ENCODE measurements at places on chromosomes 1 and 21.
A peak's percentile ranks its signal among the peaks of the same experiment; 100 is the strongest.

DNA sequence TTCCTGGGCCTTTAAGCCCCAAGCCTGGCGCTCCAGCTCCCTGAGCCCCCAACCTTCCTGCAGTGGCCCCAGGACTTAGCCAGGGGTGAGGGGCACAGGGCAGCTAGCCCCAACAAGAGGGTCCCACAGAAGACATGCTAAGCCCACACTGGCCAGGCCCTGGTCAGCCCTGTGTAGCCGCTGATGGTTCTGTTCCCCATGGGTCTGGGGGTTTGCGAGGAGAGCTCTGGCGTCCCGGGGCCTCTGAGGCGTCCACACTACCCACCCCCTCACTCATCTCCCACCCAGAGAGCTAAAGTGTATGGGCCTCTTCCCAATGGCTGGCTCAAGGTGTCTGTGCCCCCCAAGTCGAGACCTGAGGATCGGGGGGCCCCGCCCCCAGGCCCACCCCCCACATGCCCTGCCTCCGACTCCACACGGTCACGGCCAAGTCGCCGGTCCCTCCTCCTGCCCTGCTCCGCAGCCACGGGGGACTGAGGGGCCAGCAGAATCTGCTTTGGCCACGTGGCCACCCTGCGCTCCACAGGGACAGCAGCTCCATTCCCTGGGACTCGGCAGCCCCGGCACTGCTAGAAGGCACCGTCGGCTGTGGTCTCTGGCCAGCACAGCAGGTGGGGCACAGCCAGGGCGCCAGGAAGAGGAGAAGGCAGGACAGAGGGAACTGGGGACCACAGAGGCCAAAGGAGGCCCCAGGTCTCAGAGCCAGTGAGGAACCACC, 7.8 kb downstream of the TNFRSF18 start:
- no peak for DNase-seq

DNA sequence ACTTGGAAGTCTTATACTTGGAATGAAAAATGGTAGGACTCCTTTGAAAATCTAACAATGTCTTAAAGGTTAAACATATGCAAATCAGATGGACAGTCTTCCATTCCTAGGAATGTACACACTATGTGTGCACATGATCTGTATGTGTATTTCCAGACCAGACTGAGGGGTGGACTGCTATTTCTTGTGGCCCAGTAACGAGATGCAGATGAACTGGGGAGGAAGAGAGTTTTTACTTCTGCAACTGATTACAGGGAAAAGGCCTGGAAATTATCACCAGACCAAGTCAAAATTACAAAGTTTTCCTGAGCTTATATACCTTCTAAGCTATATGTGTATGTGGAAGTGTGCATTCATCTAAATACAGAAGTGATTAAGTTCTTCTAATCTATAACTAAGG, 17.7 kb downstream of the NBPF3 start:
- no peak for DNase-seq

- DNase-seq = no peak
These were observed 121.4 kb upstream of the OLFM3 start for GRCh38 chr1:102118150-102118549.

DNA sequence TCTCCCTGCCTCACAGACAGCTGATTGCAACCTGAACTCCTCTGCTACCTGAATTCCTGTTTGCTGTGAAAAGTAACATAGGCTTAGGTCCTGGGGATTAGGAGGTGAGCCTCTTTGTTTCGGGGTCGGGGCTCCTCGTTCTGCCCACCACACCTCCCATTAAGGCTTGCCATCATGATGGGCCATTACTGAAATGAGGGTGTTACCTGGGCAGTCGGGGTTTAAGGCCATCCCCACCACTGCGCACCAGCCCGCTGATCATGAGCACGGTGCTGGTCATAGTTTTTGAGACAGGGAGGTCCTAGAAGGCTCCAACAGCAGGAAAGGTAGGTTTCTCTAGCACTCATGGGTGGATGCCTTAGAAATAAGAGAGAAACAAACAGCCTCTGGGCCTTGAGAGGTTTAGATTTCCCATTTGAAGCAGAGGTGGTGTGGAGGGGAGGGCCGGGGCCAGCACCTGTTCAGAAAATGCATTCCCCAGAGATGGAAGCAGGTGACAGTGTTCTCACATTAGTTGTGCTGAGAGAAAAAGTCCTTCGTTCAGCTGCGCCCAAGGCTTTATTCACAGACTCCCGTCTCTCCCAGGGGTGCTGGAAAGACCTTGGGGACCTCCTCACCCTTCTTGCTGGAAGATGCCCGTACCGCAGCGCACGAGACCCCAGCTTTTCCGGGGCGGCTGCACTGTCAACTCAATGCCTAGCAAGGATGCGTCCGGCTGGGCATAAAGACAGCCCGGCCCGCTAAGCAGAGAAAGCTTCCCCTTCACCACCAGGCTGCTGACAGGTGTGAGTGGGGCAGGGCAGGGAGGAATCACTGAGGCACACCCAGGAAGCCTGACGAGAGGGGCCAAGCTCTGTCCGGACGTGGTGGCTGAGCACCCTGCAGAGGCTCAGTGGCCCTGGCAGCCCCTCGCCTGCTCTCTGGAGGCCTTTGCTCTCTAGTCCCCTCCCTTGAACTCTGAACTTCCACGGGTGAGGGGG, 125.5 kb downstream of the PGBD5 start:
- DNase-seq = no peak

DNA sequence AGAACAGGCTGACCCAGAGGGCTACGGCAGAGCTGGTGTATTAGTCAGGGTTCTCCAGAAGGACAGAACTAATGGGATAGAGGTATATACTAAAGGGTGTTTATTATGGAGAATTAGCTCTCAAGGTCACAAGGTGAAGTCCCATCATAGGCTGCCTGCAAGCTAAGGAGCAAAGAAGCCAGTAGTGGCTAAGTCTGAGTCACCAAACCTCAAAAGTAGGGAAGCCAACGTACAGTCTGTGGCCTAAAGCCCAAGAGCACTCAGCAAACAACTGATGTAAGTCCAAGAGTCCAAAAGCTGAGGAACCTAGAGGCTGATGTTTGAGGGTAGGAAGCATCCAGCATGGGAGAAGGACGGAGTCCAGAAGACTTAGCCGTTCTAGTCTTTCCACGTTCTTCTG, 179.2 kb downstream of the BACH1 start:
- DNase-seq = no peak

- DNase-seq = no peak
These were observed 85.1 kb downstream of the CLDN17 start for GRCh38 chr21:30081506-30081905.

DNA sequence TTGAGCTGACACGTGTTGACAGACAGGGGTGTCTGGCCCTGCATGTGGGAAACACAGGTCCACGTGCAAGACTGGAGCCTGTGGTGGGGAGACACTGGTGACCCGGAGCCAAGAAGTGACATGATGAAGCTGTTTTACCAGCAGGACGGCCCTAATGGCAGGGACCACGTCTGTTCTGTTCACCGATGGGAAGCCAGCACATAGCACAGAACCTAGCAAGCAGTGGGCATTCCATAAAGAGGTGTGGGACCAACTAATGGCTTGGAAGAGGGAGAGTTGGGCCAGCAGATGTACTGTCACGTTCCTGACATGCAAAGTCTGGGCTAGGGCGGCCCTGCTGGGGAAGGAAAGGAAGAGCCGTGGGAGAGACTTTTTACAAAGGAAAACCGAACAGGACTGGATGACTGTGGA, 15.3 kb downstream of the NAV1 start:
- DNase-seq = no peak

DNA sequence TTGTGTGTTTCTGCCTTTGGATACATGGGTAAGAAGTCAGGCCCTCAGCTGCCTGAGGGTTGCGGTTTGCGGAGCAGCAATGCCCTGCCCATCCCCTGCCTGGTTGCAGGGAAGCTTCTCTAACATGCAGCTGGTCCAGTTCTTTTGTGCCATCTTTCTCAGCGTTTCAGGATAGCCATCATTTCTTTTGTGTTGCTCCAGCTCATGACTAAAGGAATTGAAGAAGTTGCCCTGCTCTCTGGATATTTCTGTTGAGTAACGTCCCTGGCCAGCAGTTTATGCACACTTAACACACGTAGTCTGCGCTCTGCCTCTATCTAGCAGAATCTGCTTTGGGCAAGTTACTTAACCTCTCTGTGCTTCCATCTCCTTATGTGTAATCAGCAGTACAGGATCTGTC, 62.1 kb downstream of the DOP1B start:
- no peak for DNase-seq

DNA sequence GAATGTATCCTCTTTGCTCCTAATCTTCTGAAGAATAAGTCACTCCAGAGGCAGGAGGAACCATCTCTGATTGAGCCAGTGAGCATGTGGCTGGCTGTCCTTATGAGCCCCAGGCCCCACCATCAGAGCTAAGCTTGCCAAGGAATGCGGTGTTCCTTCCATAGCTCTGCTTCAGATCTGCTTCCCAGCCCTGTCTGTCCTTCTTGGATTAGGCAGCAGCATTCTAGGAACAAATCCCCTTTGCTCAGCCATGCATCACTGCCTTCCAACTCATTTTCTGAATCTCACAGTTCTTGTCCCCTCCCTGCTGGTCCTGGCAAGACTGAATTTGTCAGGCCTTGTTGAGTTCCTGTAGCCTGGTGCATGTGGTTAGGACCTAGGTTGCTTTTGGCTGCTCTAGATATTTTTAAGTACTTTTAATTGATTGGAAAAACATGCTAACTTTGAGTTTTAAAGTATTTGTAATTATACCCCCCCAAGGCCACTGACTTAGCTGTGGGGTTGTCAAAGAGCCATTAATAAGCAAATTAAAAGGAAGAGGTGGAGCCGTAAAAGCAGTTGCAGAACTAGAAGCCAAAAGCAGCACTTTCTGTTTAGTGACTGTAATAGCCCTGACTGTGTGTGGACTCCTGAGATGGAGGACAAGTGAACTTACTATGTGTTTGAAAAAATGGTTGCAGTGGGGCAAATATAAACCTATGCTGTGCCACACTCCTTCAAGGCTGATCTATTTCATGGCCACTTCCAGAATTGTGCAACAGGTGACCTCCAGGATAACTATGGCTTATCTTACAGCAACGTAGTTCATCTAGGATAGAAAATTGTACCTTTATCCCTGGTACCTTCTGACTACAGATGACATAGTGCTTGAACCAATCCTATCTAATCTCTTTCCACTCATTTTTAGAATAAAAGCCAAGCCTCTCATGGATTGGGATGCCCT, 61.3 kb upstream of the BACH1 start:
- DNase-seq = no peak

DNA sequence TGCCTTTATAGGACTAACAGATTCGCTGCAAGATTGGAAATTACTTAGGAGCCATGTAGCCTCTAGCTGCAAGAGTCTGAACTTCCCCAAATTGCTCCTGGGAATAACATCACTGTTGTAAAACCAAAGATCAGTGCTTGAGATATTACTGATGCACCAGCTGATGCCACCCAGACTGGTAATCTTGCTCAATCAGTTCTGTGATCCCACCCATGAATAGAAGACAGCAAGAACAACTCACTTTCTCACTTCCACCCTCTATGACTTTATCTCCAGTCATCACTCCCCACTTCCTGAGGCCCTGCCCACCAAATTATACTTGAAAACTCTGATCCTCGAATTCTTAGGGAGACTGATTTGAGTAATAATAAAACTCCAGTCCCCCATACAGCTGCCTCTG, 1011.1 kb downstream of the PLA2G4A start:
- DNase-seq = no peak

- DNase-seq = no peak
These were observed 61.1 kb downstream of the RPAP2 start for GRCh38 chr1:92359986-92360385.

DNA sequence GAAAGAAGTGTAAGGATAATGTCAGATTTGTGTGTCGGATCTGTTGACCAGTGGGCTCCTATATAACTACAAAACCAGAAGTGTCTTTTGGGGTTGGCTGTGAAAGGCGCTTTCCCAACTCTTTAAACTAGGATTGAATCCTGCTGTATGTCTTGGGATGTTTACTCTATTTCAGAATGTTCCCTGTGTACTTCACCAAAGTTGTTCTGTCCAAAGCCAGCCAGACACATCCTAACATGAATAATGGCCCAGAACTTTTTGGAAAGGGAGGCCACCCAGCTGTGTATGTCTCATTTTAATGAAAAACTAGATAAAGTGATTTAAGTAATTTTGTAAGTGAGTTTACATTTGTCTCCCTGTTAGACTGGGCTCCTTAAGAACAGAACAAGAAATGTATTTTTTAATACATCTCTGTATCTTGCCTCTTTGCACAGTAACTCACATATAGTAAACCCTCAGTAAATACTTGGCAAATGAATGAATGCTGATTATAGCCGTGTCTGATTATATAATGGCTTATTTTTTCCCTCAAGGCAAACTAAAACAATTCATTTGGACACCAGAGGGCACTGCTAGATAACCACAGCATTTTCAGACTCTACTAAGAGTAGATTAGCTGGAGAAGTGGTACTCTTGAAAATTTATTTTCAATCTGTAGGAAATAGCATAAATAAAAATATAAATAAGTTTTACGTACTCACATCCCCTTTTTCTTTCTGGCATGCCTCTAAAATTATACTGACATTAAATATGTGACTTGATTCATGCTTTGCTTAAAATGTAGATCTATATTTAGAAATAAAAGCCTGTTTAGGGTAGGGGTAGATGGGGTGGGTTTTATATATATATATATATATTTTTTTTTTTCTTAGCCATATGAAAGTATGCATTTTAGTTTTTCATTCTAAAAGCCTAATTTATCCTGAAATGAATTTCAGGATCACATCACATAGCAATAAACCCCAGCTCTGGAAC, 23.8 kb downstream of the TSEN15 start:
- DNase-seq = peak; percentile 40

GRCh38 chr1:29648026-29648425, 411.7 kb downstream of the PTPRU start:
- DNase-seq = no peak

DNA sequence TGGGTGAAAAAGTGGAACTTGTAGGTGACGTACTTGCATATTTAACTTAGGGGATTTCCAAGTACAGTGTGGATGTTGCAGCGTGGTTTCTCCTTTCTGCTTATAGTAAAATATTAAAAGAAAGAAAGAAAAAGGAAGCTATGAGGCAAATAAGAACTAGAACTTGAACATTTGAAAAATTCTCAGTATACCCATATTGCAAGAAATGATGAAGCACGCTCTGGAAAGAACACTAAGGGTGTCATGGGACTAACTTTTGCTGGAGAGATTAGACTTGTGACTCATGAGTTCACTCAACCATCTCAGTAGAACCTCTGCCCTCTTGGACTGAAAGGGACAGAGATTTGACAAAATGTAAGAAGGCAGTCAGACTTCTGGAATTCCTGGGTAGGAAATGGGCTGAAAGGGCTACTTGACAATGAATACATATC, 704.5 kb upstream of the ADGRL4 start:
- no peak for DNase-seq

- no peak for DNase-seq
These were observed 642.9 kb downstream of the AJAP1 start for GRCh38 chr1:5297180-5297885.

DNA sequence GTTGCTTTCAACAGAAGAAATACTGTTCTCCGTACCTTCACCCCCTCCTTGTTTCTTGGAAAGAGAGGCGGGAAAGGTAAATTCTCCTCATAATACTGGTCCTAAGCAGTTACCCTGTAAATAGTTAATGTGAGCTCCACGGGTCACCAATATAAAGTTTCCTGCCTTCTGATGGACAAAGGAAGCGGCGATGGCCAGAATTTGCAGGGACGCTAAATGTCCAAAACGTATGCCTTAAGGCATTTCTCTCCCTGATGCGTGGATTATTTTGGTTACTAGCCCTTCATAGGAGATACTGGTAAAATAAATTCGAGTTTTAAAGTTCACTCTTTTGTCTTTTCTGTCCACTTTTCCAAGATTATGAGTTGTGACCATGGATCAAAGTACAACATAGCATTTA, 898 bp upstream of the PTGS2 start:
- no peak for DNase-seq

GRCh38 chr1:223716302-223716862, 4.0 kb downstream of the CAPN2 start:
- peak; percentile 77 for DNase-seq

GRCh38 chr1:52598729-52599128, 3.4 kb upstream of the GPX7 start:
- no peak for DNase-seq

GRCh38 chr1:191620883-191621282, 537.4 kb upstream of the RGS18 start:
- DNase-seq = no peak
